Renal cortex interstitium (tissue), 15 donors: ENCODE measurements at places on chromosomes 11 and 22. TPM values are rescaled to one million over a fixed set of nuclear protein-coding genes. Genes with fewer than 3 reads are reported as not detected.

GRCh38 chr22:36387709-36387958 lies 133 bp downstream of the MYH9 start:
- DNase-seq = no peak

The OR8G5 gene
- not detected for polyA plus RNA-seq

DNA sequence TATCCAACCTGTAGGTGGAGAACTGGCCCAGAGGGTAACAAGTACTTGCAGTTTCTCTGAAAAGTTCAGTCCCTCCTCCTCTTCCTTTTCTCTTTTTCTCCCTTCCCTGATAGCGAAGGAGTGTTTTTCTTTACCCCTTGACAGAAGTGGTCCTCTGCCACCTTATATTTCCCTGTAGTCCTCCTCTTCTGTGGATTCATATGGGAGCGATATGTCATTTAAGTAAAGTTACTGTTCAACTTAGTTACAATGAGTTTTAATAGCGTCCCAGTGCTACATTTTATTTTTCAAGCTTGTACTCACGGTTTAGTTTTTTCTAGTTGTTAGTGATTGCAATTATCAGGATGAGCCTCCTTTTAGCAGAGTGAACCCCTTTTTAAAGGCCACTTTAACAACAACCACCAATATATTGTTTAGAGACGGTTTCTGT lies 1.4 kb downstream of the PCF11 start:
- no peak for DNase-seq

- no peak for DNase-seq
Measured at GRCh38 chr11:127252321-127252720, 251.8 kb upstream of the KIRREL3 start.

DNA sequence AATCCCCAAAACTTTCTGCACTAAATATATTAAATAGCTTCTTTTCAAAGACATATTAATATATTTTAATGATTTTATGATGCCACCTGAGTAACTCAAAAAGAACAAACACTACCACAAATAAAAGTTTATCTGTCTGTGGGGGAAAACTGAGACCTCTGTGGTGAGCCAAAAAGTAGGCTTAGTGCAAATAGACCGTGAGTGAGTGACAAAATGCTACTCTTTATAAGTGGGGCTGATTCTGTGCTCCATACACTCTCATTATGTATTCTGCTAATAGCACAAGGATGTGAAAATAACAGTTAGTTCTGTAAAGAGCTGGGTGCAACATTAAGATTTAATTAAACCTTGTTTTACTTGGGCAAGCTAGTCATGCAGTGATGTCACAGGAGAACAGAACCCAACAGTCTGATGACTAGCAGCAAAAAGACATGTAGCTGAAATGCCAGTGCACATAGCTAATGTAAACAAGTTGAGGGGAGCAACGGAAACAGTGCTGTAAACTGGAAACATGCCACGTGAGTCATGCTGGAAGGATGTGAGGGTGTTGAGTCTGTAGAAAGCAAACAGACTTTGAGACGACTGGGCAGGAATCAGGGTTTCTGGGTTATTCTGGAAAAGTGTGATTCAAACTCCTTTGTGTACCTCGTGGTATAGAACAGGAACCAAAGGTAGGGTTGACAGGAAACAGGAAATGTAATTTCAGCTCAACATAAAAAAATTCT lies 1130.4 kb downstream of the LRRC4C start:
- DNase-seq = peak; percentile 6

DNA sequence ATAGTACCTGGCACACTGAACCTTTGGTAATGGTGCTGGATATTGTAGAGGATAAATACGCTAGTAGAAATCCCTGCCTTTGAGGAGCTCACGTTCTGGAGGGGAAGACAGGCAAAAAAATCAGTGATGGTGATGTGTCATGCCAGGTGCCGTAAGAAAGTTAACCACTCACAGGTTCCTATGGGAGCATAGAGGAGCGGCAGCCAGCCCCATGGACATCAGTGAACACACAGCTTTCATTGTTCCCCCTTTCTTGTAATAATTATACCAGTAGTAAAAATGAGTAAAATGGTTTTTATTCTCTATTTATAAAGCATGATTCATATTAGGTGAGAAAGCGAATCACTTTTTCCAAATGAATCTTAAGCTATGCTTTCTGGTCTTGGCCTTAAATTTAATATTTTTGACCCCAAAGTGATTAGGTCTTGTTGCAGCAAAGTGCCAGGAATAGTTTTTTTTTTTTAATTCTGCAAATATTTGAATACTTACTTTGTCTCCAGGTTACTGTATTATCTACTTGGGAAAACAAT lies 57.9 kb downstream of the UVRAG start:
- DNase-seq = no peak

The LMNTD2 gene
- polyA plus RNA-seq = 3.3 TPM

DNA sequence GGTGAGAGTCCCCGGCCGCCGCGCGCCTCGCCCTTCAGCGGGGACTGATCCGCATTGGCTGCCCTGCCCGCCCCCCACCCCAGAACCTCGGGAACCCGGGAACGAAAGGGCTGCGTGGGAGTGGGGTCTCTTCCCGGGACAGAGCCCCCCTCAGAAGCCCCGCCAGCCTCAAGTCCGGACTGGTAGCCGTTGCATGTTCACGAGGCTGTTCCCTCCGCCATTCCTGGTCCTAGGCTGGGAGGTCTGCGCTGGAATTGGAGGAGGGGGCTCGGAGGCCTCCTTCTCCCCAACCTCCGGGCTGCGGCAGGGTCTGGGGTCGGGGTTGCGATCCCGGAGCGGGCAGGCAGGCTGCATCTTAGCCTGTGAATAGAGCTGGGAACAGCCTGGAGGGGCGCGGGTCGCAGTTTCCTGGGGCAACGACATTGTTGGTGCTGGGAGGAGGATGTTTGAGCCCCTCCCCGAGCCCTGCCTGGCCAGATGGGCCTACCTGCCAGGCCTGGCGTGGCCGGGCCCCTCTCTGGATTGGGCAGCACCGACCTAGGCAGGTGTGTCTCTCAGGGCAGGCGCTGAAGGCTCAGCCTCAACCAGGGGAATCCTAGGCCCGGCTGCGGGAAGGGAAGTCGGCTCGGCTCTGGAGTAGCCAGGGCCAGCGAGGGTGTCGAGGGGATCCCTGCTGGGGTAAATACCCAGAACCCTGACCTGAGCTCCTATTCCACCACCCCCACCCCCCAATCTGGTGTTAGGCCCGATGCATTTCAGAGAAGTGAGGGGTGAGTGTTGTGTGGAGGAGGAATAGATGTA lies 670 bp downstream of the MAPK8IP1 start:
- no peak for DNase-seq

The INS gene
- polyA plus RNA-seq = not detected

DNA sequence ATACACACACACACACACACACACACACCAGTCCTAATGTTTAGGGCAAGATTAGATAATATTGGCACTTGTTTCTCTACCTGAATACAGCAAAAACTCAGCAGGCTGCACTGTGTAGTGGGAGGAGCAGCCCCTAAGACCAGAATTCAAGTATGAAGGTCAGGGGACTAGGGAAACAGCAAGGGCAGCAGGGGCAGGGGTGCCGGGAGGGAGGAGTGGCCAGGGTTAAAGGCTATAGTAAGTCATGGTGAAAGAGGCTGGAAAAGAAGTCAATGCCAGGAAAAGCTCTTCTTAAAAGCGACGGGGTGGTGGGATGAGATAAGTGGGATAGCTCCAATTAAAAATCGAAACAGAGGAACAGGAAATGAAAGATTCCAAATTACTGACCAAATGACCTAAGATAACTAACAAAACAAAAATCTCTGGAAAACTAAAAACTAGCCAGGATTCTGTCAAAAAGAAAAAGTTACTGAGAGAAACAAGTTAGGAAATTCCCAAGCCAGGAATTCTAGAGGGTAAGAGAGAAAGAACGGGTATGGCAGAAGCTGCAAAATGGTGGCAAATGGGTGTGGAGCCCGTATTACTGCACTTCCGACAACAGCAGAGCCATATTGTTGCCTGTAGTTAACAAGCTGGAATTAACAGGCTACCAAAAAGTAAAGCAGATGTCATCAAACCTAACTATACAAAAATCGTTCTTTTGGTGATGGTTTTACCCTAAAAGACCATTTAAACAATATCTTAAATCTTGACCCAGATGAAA lies 1.3 kb downstream of the ASCL3 start:
- DNase-seq = no peak

DNA sequence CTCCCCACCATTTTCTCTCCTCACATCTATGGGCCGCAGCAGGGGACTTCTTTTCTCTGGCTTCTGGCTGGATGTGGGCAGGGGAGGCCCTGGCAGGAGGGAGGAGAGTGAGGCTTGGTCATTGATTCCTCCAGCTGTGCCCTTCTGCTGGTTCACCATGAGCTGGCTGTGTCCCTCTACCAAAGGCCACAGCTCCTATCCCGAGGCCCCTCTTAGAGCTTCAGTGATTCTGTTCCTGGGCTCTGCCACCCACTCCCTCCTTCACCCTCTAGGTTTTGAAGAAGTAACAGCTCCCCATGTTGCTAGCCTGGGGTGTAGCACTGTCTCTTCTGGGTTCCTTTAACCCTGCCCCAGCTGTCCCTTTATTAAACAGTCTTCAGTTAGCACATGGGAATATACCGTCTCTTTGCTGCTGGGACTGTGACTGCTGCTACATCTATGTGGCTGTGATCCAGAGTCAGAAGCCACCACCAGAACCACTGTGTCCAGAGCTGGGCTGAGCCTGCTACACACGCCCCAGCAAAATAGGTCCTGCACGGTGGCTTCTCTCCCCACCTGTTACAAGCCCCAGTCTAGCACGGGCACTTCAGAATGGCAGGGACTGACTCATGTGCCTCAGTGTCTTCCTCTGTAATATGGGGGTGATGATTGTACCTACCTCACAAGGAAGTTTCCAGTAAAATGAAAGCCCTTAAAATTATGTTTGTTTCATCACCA lies 578 bp upstream of the PARVG start:
- no peak for DNase-seq

DNA sequence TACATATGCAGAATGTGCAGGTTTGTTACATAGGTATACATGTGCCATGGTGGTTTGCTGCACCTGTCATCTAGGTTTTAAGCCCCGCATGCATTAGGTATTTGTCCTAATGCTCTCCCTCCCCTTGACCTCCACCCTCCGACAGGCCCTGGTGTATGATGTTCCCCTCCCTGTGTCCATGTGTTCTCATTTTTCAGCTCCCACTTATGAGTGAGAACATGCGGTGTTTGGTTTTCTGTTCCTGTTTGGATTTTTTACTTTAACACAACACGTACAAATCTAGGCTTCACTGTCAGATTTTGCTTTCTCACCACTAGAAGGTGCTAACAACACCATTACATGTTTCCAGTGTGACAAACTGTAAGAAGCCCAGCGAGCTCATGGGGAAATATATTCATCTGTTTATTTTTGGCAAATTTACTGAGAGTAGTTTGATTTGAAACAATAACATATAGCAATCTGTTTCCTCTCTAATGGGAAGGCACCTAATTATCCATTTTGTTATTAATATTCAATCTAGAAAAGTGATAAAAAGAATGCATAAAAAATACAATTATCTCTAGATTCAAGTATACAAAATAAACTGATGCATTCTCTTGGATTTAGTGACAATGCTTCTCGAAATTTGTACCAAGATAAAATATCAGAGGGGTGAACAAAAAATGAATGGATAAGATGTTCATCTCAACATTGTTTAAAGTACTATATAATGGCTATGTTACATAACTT lies 23.2 kb upstream of the BIRC3 start:
- DNase-seq = no peak

The BRSK2 gene
- 1.7 TPM for polyA plus RNA-seq

The RIMBP3C gene
- 0.19 TPM for polyA plus RNA-seq

The OR2AT4 gene
- 0.03 TPM for polyA plus RNA-seq

DNA sequence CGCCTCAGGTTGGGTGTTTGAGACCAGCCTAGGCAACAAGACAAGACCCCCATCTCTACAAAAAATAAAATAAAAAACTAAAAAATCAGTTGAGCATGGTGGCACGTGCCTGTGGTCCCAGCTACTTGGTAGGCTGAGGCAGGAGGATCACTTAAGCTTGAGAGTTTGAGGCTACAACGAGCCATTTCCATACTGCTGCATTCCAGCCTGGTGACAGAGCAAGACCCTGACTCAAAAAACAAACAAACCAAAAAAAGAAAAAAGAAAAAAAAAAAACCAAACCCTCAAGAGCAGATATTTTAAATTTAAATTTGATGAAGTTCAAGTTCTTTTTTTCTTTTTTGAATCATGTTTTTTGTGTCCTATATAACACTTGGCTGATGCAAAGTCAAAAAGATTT lies 7.2 kb upstream of the CCDC83 start:
- no peak for DNase-seq

The CBX7 gene
- polyA plus RNA-seq = 8.1 TPM

The UCP2 gene
- 65.1 TPM for polyA plus RNA-seq

The TRIM22 gene
- polyA plus RNA-seq = 6.1 TPM
